ENCODE measurements at places on chromosomes 11 and 22.

GRCh38 chr22:35661464-35661863 lies 13.2 kb downstream of the APOL6 start:
- peak; percentile 66 for DNase-seq

GRCh38 chr11:56950510-56950909 lies 38.2 kb upstream of the OR5AK2 start:
- DNase-seq = no peak

DNA sequence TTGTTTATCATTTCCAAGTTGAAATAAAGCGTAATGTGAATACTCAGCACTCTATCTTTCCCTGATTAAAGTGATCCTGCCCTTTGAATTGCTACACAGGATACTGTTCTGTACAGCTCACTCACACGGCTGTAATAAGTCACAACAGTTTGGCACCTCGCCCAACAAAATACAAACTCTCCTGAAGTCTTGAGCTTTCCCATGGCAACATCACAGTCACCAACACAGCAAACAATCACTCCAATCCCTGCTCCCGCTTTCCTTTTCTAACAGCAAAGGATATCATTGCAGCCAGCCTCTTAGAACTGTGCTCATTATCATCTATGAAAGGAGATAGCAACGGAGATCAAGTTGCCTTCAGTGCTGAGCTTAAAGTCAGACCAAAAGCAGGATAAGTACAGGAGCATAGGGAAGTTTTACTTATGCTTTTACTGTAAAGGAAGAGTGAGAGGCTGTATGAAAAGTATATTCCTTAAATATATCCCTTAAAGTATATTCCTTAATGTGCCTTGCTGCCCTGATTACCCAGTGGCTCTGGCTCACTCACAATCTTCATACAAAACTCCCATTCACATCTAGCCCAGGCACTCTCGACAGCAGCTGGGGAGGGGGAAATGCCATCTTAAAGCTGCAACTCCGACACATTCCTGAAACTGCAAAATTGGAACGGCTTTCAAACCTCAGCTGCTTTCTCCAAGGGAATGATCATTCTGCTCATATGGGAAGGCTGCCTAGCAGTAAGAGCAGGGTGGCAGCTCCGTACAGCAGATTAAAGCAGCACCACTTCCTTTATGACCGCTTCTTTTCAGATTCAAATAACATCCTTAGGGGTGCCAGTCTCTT lies 35.8 kb downstream of the MAML2 start:
- peak; percentile 99 for DNase-seq

- no peak for DNase-seq
Measured at GRCh38 chr11:46348566-46349401, 1.5 kb downstream of the DGKZ start.

DNA sequence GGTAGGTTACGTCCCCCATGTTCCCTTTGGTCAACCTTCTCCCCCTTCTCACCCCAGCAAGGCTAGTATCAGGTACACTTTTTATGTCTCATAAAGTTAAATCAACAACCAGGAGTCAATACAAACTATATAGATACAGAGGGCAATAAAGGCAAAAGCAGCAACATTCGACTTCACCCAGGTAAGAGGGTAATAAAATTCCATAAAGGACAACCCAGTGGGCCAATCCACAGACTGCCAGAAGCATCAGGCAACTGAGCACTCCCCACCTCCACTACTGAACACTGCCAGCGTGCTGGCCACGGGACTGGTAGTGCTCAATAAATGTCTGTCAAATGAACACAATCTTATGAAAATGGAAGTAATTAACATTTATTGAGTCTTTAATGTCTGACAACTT lies 5.1 kb upstream of the MS4A18 start:
- DNase-seq = no peak

GRCh38 chr11:11867720-11868119 lies 25.9 kb downstream of the USP47 start:
- DNase-seq = no peak
